ENCODE measurements at places on chromosomes 11 and 22.

GRCh38 chr22:40965936-40966725 lies 15.0 kb downstream of the RBX1 start:
- no peak for DNase-seq

- no peak for DNase-seq
Observed at GRCh38 chr11:749731-750130, 2.5 kb downstream of the TALDO1 start.

GRCh38 chr11:87256694-87257340 lies 219.1 kb downstream of the TMEM135 start:
- no peak for DNase-seq

DNA sequence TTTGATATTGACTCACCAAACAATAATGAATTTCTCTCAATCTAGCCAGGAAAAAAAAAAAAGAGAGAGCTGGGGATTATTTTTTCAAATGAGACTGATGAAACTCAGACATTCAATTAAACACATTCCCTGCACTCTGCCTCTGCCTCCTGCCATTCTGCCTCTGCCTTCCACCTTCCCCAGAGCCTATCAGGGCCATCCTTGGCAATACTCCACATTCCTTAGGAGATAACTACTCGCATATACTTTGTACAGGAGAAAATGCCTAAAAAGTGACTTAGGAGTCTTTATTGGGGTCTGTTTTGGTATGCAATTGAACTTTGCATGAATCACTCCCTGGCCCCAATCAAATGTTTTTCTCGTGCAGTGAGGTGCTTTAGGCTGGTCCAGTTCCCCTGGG lies 246.6 kb upstream of the PLET1 start:
- no peak for DNase-seq

- DNase-seq = no peak
Observed at GRCh38 chr22:17769013-17769715, 5.1 kb downstream of the BID start.

DNA sequence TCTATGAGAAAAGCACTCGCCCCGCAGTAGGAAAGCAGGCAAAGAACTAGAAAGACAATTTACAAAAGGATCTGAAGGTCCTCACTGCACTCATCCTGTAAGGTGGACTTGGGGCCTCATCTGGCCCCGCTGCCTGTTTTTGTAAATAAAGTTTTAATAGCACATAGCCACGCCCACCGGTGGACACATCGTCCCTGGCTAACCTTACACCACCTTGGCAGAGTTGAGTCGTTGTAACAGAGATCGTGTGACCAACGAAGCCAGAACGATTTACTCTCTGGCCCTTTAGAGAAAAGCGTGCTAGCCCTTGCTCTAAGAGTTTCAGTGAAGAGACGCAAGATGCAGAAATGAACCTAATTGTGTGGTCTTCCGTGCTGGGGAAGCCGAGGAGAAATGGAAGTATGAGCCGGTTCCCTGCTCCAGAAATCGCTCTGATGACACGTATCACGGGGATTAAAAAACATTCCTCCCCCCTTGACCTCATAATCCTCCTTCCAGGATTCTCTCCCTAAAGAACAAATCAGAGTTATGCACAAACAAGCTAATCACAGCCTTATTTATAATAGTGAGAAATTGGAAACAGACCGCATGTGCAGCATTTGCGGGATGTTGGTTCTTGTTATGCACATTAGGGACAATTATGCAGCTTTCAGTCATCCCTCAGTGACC lies 80.1 kb downstream of the CDKN1C start:
- DNase-seq = no peak

GRCh38 chr11:96317985-96318384 lies 25.0 kb downstream of the MAML2 start:
- DNase-seq = no peak

GRCh38 chr11:68988491-68988890 lies 7.7 kb upstream of the MRGPRD start:
- no peak for DNase-seq

DNA sequence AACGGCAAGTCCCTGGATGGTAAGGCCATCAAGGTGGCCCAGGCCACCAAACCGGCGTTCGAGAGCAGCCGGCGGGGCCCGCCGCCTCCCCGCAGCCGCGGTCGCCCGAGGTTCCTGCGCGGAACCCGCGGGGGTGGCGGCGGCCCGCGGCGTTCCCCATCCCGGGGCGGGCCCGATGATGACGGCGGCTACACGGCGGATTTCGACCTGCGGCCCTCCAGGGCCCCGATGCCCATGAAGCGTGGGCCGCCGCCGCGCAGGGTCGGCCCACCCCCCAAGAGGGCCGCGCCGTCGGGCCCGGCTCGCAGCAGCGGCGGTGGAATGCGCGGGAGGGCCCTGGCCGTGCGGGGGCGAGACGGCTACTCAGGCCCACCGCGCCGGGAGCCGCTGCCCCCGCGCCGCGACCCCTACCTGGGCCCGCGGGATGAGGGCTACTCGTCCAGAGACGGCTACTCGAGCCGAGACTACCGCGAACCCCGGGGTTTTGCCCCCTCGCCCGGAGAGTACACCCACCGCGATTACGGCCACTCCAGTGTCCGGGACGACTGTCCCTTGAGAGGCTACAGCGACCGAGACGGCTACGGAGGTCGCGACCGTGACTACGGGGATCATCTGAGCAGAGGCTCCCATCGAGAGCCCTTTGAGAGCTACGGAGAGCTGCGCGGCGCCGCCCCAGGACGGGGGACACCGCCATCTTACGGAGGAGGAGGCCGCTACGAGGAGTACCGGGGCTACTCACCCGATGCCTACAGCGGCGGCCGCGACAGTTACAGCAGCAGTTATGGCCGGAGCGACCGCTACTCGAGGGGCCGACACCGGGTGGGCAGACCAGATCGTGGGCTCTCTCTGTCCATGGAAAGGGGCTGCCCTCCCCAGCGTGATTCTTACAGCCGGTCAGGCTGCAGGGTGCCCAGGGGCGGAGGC lies 792 bp downstream of the RBMXL2 start:
- no peak for DNase-seq

DNA sequence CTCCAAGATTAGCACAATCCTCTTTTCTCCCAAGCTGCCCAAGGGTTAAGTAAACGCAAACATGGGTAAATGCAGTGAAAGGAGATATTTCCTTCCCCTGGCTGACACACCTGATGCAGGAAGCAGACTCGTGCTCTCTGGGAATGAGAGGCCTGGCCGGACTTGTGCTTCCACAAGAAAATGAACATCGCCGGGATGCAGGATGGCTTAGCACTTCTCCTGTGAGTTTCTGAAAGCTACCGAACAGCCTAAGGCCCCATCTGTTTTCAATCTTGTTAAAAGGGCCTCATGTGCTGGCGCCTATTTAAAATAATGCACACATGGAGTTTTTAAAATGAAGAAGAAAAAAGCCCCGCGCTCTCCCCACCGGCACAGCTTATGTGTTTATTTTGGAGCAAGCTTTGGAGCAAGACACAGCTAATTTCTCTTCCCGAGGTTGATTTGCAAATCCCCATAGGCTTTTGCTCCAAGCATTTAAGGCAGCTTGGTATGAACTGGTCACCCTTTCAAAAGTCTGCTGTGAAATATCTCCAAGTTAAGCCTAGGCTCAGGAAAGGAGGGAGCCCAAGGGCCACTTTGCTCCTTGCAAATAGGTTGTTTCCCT lies 100.9 kb downstream of the SYN3 start:
- DNase-seq = no peak

All from Calu3 (cell line).